ENCODE measurements at places on chromosomes 3 and 15.

- DNase-seq: no peak
Observed at GRCh38 chr3:18012436-18012835, 270.0 kb upstream of the TBC1D5 start.

- DNase-seq: no peak
Observed at GRCh38 chr3:98628317-98628716, 34.9 kb upstream of the CPOX start.

- DNase-seq: no peak
Observed at GRCh38 chr3:123881771-123882170, 2.4 kb downstream of the MYLK start.

DNA sequence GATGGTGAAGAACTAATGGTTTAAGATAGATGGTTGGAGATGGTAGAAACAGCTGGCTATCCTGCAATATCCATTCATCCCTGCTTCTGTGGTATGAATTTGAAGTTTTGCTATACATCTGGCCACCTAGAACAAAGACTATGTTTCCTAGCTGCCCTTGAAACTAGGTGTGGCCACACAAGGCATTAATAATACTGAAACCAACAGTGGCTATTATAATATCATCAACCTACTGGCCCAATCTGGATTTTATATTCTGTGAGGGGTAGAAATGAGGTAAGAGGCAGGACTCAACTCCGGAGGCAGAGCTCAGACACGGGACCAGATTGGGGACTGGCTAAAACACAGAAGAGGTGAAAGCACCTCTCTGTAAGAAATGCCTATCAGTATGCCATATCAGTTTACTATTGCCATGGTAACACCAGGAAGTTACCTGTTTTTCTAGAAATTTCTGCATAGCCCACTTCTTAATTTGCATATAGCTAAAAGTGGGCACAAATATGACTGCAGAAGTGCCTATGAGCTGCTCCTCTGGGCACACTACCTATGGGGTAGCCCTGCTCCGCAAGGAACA is 8.4 kb downstream of the IFT80 start:
- DNase-seq: no peak
